GM20000 (cell line): ENCODE measurements at places on chromosomes 11 and 22.

DNA sequence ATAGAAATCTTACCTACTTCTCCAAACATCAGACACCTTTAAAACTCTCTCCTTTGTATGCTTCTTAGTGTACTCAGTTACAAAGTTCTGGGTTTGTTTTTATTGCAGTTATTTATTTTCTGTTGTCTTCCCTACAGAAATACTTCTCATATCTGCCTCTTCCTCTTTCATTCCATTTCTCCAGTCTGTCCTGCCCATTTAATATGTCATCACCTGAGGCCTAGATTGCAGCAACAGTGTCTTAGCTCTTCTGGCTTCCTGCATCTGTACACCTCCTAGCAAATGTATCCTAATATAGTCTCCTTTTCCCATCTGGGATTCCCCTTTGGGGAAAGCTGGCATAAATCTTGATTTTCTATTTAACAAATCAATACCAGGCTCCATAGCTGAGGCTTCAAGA lies 34.9 kb upstream of the PCF11 start:
- no peak for DNase-seq

DNA sequence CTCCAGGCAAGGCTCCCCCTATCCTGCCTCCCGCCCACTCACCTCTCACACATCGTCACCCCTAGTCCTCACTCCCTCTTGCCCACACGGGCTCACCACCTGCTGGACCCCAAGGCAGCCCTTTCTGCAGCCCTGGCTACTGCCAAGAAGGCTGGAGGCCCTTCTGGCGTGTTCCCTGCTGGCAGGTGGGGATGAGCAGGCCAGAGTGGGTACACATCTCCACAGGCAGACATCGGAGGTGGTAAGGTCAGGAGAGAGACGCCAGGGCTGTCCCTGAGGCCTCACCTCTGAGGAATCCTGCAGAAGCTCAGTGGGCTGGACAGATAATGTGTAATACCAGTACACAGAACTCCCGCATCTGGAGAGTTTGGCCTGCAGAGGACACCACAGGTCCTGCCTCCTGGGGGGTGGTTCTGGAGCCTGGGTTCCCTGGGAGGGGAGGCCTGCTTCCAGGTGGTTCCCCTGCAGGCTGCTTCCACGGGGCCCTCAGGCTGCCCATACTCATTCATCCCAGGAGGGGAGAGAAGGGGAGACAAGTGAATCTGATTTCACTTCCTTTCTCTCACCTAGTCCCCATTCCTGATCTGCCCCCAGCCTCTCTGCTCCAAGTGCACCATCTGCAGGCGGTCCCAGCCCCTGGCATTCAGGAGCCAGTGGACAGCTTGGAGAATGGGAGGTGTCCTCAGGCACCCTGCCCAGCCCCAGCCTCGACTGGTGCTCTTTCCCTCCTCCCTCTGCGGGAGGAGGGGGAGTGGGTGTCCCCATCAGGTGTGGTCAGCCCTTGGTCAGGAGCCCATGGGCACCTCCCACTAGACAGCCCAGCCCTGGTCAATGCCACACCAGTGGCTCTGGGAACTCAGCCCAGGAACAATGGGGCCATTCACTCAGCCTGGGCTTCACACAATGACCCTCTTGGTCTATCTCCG lies 6.1 kb upstream of the CHST1 start:
- no peak for DNase-seq

DNA sequence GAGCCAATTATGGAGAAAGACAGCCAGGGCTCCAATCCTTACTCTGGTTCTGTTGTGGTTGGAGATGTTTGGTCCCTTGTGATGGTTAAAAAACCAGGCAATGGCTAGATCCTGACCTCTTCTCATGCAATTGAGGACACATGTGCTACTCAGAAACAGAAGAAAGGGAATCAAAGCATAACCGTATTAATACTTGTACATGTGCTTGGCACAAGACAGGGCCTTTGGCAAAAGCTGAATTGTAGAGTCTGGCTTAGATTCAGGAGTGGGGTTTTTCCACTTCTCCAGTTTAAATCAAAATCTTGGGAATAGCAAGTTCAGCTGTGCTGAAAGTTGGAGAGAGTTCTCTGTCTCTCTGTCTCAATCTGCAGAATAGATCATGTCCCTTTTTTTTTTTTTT lies 80.1 kb upstream of the E2F8 start:
- DNase-seq, result no peak

DNA sequence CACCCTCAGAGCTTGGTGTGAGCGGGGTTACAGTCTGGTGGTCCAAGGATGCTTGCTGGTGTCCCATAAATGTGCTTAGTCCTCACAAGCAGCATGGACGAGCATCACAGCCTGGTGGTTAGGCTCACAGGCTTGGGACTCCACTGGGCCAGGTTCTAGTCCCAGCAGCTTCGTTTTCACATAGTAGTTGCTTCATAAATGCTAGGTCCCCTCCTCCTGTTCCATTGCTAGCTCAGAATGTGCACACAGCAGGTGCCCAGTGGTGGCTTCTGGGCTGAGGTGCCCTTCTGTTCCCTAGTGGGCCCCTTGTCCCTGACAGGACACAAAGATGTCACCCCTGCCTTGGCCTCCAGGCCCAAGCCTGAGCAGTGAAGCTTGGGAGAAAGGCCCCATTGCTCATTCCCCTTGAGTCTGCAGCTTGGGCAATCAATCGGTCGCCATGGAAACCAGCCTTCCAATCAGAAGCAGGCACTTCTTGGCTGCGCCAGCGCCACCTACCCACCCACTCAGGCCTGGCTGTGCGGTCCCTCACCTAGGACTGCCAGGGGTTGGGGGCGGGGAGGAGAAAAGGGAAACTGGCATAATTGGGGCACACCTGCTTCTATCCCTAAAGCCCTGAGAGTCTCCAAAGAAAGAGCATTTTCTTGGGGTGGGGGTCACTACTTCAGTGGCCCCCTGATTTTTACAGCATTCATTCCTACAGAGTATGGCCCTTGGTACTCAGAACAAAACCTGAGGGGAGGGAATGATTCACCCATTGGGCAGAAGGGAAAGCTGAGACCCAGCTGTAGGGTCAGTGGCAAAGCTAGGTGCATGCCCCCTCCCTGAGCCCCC lies 48.1 kb downstream of the CYTH4 start:
- DNase-seq, result peak; percentile 83

DNA sequence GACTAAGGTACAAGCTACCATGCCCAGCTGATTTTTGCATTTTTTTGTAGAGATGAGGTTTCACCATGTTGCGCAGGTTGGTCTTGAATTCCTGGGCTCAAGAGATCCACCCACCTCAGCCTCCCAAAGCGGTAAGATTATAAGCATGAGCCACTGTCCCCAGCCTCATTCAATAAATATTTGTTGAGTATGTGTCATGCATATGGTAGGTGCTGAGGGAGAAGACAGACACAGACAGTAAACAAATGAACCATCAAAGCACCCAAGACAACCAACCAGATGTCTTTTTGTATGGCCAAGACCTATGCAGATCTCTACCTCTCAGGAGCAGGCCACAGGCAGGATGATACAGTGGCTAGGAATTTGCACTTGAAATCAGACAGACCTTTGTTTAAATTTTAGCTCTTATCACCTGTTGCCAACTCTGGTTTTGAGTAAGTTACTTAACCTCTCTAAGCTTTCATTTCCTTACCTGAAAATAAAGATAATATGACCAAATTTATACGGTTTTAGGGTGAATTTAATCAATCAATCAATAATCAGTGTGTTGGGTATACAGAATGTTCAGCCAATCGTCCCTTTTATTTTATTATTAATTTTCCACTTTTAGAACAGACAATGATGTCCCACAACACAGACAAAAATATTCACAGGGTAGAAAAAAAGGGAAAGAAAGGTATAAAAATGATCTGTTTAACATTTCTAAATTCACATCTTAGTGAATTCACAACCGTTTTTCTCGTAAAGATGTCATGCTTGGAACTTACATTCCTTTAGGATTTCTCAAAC lies 128.2 kb downstream of the SGSM3 start:
- DNase-seq, result no peak

DNA sequence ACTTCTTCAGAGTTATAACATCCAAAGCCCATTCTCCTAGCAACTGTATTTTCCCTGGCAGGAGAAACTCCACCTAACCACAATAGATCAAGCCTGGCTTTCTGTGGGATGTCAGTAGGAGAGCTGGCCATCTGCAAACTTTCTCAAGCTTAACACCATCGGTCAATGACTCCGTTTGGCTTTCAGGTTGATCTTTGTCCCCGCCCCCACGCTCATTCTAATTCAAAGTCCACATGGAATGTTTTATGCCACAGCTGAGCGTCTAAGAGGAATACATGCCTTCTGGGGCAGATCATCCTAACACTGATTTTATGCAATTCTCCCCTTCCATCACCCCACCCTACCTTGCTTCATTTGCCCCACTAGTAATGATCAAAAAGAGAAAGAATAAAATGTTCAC lies 4.8 kb downstream of the GVQW3 start:
- no peak for DNase-seq
